Prostate gland (tissue), 2 donors: ENCODE measurements at places on chromosomes 5 and 9. TPM values are rescaled to one million over a fixed set of nuclear protein-coding genes. Genes with fewer than 3 reads are reported as not detected.

DNA sequence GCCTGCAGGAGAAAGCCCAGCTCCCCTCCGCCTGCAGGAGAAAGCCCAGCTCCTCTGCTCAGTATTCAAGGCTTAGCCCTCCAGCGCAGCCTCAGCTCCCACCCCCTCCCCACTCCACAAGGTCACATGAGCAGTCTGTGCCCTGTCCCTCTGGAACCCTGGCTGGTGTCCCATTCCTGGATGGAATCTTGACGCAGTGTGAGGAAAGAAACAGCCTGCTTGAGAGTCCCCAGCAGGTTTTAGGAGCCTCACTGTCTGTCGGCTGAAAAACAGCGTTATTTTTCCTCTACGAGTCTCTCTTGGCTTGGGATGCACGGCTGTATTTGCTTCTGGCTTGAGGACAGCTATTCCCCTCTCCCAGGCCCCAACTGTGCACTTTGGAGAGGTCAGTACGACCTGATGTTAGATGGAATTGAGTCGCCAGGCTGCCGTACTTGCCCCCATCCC, 210.1 kb upstream of the TRIM32 start:
- DNase-seq = no peak

- DNase-seq = no peak
Measured at GRCh38 chr5:150068961-150069645, 17.3 kb downstream of the CSF1R start.

GRCh38 chr5:82820188-82820587, 257.0 kb downstream of the TMEM167A start:
- no peak for DNase-seq

GRCh38 chr5:133744960-133745308, 132.6 kb upstream of the FSTL4 start:
- DNase-seq = no peak

- DNase-seq = no peak
Measured at GRCh38 chr5:44028226-44028625, 361.0 kb downstream of the FGF10 start.

SLC27A6 gene
- 25.3 TPM for total RNA-seq

GRCh38 chr9:14479163-14479560, 165.2 kb upstream of the NFIB start:
- no peak for DNase-seq

GRCh38 chr5:31280210-31280609, 86.7 kb downstream of the CDH6 start:
- no peak for DNase-seq

DNA sequence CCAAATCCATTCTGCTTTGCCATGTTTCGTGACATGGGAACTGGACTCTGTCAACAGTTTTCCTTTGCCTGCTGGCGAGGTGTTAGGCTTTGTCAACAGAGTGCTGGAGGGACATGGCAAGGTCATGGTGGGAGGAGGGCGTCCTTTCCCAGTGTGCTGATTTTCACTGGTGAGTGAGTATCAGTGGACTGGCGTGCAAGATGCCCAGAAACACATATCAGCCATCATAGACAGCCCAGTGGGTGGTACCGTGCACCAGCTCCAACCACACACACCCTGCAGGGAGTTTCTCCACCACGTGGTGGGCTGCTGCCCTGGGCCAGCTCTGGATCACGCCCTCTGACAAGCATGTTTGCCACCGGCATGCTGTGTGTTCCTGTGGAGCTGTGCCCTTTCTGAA, 50.0 kb upstream of the ABL1 start:
- DNase-seq = no peak

- DNase-seq = no peak
Measured at GRCh38 chr5:10736354-10736753, 24.7 kb downstream of the DAP start.

- no peak for DNase-seq
Measured at GRCh38 chr5:145743396-145744061, 91.6 kb downstream of the PRELID2 start.

HEMGN gene
- 1.4 TPM for total RNA-seq

DNA sequence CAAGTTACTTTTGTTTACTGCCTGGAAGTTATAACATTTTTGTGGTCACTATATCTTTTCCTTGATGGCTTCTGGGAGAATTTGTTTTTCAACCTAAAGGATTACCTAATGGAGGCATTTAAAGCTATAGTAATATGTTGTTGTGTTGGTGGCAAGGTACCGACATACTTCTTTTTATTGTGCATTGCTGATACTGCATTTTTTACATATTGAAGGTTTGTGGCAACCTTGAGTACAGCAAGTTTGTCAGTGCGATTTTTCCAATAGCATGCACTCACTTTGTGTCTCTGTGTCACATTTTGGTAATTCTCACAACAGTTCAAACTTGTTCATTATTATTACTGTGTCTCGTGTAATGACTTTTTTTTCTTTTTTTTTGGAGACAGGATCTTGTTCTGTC, 246.3 kb downstream of the LRRC70 start:
- DNase-seq = no peak

DNA sequence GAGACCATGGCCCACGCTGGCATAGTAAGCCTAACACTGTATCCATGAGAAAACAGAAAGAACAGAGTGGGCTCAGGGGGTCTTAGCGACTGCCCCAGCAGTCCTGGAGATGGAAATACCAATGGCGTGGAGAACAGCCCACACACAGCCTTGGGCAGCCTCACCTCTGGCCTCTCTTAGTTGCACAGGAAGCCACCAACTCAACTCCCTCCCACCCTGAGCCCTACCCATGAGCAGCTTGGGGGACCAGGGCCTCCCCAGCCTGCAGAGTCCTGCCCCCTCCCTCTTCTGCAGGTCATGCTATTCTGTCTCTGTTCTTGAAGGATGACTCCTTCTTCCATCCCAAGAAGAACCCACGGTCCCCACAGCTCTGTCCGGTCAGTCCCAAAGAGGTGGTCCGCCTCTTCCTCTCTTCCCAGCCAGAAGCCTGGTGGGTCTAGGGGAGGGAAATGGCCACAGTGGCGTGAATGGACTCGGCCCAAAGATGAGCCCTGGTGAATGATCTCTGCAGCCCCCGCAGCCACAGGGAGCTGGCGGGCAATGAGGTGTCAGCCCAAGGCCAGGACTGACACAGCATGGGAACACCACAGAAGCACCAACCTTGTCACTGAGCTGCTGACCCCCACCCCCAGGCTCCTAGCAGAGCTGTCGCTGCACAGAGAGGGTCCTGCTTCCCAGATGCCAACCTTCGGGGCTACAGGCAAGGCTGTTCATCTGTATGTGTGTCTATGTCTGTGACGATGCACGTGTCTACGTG, 131.2 kb downstream of the ROR2 start:
- no peak for DNase-seq

DNA sequence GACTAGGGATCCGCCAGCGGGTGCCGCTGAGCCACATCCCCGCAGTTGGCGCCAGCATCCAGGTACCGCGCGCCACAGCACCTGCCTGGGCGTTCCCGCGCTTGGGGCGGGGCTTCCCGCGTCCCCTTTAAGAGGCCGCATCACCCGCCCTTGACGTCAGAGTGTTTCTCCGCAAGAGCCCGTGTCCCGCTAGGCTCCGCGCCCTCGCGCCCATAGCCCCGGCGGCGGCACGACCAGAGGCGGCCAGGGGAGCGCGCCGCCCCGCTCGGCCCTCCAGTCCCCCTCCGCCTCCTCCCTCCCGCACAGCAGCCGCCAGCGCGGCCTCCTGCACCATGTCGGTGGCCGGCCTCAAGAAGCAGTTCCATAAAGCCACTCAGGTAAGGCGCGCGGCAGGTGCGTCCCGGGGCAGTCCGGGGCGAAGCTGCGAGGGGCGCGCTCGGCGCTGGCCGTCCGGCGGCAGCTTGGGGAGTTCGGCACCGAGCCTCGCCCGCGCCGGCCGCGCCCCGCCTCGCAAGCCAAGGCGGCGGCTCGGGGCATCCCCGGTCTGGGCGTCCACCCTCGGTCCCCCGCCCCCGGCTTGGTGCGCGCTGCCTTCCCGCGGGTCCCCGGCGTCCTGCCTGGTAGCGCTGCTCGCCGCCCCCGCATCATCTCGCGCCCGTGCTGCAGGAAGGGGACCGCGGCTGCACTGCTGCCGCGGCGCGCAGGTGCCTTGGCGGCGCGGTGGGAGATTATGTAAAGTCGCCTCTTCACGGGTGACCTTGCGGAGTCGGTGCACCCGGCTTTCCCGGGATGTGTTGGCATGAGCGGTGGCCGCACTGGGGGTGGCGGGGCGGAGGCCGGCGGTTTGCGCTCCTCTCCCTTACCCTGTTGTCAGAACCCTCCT, at the start of gene SH3GL2:
TSS of gene SH3GL2 (plus strand) at position 156 of the 883 bp plus-strand sequence.
- DNase-seq = peak; percentile 36

KIF24 gene
- total RNA-seq = 1.7 TPM

SKP2 gene
- 9.3 TPM for total RNA-seq

GRCh38 chr5:135236228-135236907, 162.7 kb downstream of the MACROH2A1 start:
- DNase-seq = no peak

DNA sequence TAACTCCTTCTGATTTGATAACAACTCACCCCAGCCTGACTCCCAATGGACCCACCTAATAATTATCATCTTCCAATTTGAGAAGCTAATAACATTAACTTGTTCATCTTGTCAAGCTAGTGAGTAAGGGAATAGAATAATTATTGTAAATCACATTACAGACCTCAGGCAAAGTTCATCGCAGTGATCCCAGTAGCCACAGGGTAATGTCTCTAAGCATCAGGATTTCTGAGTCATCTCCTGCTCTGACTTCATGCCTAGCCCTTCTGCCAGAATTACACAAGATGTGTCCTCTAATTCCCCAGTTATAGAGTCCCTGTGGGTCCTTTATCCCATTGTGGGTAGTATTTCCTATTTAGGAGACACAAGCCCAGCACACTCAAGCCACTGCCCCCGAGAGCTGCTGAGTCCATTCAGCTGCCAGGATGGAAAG, 365.7 kb downstream of the DEPDC1B start:
- no peak for DNase-seq

GRCh38 chr5:71948206-71948605, 159.1 kb upstream of the MAP1B start:
- no peak for DNase-seq

- DNase-seq = no peak
Measured at GRCh38 chr5:149038336-149039080, 24.4 kb downstream of the SH3TC2 start.

DNA sequence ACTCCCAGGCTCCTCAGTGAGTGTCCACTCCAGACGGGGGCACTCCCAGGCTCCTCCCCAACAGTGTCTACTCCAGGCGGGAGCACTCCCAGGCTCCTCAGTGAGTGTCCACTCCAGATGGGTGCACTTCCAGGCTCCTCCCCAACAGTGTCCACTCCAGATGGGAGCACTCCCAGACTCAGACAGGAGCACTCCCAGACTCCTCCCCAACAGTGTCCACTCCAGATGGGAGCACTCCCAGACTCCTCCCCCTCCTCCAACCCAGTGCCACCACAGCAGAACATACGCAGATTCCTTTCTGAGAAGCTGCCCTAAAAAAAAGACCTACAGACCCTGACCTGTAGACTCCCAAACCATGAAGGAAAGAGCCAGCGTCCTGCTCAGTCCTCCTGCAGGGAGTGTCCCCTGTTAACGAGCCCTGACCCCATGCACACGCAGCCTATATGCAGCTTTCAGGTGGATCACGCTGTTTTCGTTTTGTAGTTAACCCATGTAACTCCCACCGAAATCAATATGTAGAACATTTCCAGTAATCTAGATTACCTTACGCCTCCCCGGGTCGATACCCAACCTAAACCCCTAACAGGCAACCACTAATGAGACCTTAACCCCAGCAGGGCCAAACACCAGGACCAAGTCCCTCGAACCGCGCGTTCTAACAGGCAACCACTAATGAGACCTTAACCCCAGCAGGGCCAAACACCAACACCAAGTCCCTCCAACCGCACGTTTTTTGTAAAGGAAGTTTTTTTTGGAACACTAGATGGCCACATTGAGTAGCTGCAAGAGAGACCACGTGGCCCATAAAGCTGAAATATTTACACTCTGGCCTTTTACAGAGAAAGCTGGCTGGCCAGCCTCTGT, 15.7 kb downstream of the PNPLA7 start:
- DNase-seq = peak; percentile 85

B4GALT1 gene
- 185 TPM for total RNA-seq

GRCh38 chr5:107135391-107135790, 535.3 kb downstream of the EFNA5 start:
- DNase-seq = no peak

GALT gene
- total RNA-seq = 55.2 TPM

PIP5KL1 gene
- total RNA-seq = 16.5 TPM

CCL21 gene
- 7.2 TPM for total RNA-seq

FOXD4L3 gene
- not detected for total RNA-seq
